Stimulated activated CD4-positive, alpha-beta T cell treated with anti-CD3 and anti-CD28 coated beads, Interleukin-4, amount 100 ng/mL, for 1 hour (primary cell): ENCODE measurements at places on chromosomes 6 and 20.
A peak's percentile ranks its signal among the peaks of the same experiment; 100 is the strongest.

- no peak for DNase-seq
Observed at GRCh38 chr20:5818346-5818681, 68.1 kb downstream of the SHLD1 start.

- no peak for DNase-seq
Observed at GRCh38 chr6:154408891-154409500, 52.4 kb upstream of the IPCEF1 start.

GRCh38 chr6:43120944-43121913 lies 45.1 kb downstream of the PTK7 start:
- DNase-seq: no peak

DNA sequence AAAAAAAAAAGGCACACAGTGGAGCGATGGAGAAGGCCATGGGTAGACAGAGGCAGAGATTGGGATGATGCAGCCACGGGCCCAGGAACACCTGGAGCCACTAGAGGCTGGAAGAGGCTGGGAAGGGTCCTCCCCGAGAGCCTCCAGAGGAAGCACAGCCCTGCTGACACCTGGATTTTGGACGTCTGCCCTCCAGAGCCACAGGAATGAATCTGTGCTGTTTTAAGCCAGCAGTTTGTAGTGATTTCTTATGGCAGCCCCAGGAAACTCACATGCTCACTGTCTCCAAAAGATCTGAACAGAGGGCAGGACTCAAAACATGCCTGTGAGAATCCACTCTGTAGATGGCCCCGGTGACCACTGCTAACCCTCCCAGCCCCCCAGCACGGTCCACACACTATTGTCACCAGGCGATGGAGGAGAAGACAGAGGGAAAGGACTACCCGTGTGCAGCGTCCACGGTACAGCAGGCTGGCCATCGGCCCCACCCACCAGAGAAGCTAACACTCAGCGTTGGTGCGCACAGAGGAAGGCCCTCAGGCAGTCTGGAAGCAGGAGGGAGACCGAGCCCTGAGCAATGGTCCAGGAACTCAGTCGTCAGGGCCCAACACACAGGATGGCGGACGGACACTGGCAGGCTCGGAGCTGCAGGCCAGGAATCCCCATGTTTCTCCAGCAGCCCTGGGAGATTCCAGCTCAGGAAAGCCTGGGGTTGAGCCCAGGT lies 99.7 kb downstream of the BMP7 start:
- no peak for DNase-seq

GRCh38 chr6:134936476-134936875 lies 13.4 kb downstream of the ALDH8A1 start:
- no peak for DNase-seq

DNA sequence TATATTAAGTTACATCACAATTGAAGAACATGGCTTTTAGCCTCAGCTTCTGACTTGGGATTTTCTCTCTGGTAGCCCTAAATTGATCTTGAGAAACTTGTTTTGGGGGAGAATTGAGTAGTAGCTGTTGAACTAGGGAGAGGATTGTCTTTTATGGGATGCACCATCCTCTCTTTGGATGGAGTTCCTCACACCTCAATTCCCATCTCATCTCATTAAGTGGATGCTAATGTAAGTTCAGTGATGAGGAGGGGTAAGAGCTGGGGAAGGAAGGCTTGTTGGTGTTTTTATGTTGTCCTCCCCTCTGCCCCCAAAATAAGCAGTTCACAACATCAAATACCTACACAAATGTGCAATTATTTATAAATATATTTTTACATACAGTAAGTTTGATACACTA lies 4.0 kb downstream of the GJA1 start:
- DNase-seq: no peak

DNA sequence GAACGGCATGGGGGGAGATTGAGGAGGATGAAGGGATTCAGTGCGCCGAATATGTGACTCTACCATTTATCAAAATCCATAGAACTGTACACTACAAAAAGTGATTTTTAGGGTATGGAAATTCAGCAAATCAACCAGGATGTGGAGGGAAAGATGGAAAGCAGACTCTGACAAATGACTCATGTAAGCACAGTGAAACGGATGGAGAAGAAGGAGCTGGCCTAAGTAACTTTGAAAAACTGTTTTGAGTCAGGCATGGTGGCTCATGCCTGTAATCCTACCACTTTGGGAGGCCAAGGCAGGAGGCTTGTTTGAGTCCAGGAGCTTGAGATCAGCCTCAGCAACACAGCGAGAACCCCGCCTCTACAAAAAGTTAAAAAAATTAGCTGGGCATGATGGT lies 39.2 kb downstream of the MUC22 start:
- DNase-seq: no peak

- DNase-seq: no peak
Observed at GRCh38 chr6:20162515-20162914, 49.8 kb downstream of the MBOAT1 start.

DNA sequence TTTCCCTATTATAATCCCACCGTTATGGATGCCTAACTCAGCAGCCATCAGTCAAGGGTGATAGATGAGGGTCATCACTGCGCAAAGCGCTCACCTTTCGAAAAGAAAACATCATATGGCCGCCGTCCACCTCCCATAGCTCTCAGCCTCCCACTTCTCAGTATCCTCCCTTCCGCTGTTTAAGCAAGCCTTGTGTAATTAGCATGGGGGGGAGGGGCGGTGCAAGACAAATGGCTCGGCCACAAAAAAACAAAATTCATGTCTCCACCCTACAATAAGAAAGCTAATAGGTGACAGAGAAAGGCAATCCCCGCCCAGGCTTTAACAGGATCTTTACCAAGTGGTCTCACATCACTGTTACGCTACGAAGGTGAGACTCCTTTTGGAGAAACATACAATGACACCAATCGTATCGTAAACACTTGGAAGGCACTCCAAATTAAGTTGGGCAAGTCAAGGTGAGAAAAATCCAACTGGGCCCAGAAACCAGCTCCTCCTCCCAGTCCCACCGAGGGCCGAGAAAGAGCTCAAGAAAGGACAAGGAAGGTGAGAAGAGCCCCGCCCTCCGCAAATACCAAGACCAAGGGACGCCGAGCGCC lies 645 bp downstream of the DDX39B start:
- DNase-seq: peak; percentile 57

DNA sequence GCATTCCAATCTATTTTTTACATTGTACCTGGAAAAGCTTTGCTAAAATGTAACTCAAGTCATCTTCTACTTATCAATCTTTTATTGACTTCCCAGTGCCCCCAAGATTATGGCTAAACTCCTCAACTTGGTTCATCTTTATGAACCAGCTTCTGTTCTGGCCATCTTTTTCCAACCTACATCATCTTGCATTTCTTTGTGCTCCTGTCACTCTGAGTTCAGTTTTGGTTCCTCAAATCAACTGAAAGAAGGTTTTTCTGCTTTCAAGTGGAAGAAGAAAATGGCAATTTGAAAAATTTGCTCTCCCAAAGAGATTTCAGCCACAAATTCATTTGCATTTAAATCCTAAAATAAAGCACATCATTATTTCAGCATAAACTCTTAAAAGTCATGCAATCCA lies 41.8 kb downstream of the GPX5 start:
- DNase-seq: no peak

GRCh38 chr20:11170025-11170424 lies 496.2 kb upstream of the JAG1 start:
- DNase-seq: no peak
